Occipital lobe (tissue), 3 donors: ENCODE measurements at places on chromosomes 2 and 18.

GRCh38 chr2:112020561-112020960 lies 34.5 kb upstream of the TMEM87B start:
- no peak for DNase-seq

DNA sequence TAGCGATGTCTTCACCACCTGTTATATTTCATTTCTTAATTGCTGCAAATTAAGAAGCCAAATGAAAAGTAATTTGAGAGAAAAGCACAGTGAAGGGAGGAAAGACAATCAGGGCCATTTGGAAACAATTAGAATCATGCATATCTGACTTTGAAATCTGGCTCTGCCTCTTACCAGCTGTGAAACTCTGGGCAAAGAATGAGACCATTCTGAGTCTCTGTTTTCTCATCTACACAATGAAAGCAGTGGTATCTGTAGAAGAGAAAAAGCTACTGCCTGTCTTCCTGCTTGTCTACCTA lies 334.5 kb upstream of the CYRIA start:
- no peak for DNase-seq

DNA sequence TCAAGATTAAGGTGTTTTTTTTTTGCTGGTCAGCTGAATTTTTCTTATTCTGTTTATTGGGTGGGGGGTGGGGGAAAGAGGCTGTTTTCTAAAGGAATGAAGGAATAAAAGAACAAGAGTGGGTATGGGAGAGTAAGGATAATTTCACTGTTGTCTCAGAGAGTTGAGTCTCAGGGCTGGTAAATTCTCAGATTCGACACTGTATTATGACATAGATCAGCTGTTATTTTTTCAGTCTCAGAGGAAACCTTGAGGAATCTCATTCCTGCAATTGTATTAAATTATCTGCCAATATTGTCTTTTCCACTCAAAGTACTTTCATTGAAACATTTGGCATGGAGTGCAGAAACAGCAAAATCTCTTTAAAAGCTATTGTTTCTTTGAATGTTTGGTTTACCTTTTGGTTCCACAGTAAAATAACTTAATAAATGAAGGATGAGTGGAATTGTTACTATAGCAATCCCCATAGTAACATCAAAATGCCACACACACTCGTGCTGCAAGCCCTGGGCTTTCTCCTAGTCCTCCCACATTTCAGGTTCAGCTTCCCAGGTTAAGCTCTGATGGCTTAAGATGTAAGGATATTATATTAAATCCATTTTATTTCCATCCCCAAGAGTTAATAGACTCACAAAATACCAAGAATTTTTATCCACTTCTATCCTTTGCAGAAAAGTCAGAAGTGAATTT lies 478.7 kb upstream of the TCF4 start:
- DNase-seq, result no peak

GRCh38 chr2:203673933-203674332 lies 32.5 kb upstream of the CD28 start:
- no peak for DNase-seq
